Activated CD4-positive, alpha-beta memory T cell treated with anti-CD3 and anti-CD28 coated beads, Interleukin-2, amount 10 ng/mL, durations not matched to agents 7 days and 5 days (primary cell): ENCODE measurements at places on chromosomes 16 and 17. TPM values are rescaled to one million over a fixed set of nuclear protein-coding genes. Genes with fewer than 3 reads are reported as not detected.

- no peaks in the 10 kb centered on the region for H3K4me1 ChIP-seq
- no peaks in the 10 kb centered on the region for H3K27me3 ChIP-seq
- DNase-seq: no peak
Observed at GRCh38 chr16:49562228-49562627, 188.6 kb downstream of the C16orf78 start.

DNA sequence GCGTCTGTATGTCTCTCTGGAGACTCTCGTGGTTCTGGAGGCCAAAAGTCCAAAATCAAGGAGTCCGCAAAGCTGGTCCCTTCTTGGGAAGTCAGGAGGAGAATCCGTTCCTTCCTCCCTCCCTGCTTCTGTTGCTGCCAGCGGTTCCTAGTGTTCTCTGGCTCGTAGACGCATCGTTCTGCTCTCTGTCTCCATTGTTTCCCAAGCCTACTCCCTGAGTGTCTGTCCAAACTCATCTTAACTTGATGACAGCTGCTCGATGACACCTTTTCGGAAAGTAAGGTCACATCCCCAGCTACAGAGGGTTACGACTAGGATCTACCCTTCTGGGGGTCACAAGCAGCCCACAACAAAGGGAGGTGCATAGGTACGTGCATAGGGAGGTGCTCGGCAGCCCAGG lies 80.7 kb upstream of the FOXF1 start:
- no peak overlapping the region for H3K4me3 ChIP-seq
- no peaks in the 10 kb centered on the region for H3K4me1 ChIP-seq
- no peak overlapping the region for H3K27ac ChIP-seq
- no peak for DNase-seq
- H3K27me3 ChIP-seq: no peaks in the 10 kb centered on the region

Gene SLC52A1
- total RNA-seq: 0.68 TPM

Gene TPSAB1
- not detected for total RNA-seq

DNA sequence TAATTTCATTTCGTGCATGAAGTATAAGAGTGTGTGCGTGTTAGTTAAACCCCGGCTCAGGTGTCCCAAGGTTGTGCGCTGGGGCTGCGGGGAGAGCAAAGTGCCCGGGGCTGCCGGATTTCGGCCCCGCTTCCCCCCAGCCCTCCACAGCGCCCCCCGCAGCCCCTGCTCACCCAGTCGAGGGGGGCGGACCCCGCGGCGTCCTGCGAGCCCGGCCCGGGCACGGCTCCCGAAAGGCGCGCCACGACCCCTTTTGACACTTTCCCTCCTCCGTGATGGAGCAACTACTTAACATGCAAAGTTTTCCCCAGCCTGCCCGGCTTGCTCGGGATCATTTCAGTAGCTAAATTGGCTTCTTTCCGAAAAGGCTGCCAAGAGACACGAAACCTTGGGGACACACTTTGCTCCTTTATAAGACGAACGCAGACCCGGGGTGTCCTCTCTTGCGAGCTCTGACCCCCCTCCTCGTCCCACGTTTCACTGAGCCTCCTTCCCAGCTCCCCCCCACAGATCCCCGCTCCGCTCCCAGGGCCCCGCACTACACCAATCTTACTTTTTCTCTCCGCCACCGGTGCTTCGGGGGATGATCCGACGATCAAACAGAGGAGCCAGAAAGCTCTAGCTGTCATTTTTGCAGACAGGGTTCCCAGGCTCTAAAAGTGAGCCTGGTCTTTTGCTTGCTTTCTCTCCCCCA lies 552 bp downstream of the C17orf58 start:
- H3K36me3 ChIP-seq: peaks cover 2% of the 10 kb centered on the region
- peaks cover 37% of the 10 kb centered on the region for H3K4me1 ChIP-seq
- H3K27ac ChIP-seq: no peak overlapping the region
- H3K27me3 ChIP-seq: peaks cover 10% of the 10 kb centered on the region
- peak; percentile 36 for DNase-seq

- no peak overlapping the region for H3K27ac ChIP-seq
- H3K27me3 ChIP-seq: peaks cover 31% of the 10 kb centered on the region
- H3K36me3 ChIP-seq: no peaks in the 10 kb centered on the region
- no peak for DNase-seq
- H3K4me1 ChIP-seq: peaks cover 3% of the 10 kb centered on the region
- H3K4me3 ChIP-seq: no peak overlapping the region
Observed at GRCh38 chr17:1995907-1996799, 29.0 kb downstream of the RTN4RL1 start.

Gene RBFOX1
- not detected for total RNA-seq

- peaks cover 22% of the 10 kb centered on the region for H3K4me1 ChIP-seq
- no peaks in the 10 kb centered on the region for H3K36me3 ChIP-seq
- H3K4me3 ChIP-seq: no peak overlapping the region
- no peak for DNase-seq
Observed at GRCh38 chr17:44120851-44121605, 2.4 kb downstream of the HDAC5 start.

- H3K27ac ChIP-seq: no peak overlapping the region
- no peaks in the 10 kb centered on the region for H3K27me3 ChIP-seq
- no peak for DNase-seq
- H3K4me1 ChIP-seq: no peaks in the 10 kb centered on the region
Observed at GRCh38 chr17:9968008-9968407, 62.9 kb upstream of the RCVRN start.

DNA sequence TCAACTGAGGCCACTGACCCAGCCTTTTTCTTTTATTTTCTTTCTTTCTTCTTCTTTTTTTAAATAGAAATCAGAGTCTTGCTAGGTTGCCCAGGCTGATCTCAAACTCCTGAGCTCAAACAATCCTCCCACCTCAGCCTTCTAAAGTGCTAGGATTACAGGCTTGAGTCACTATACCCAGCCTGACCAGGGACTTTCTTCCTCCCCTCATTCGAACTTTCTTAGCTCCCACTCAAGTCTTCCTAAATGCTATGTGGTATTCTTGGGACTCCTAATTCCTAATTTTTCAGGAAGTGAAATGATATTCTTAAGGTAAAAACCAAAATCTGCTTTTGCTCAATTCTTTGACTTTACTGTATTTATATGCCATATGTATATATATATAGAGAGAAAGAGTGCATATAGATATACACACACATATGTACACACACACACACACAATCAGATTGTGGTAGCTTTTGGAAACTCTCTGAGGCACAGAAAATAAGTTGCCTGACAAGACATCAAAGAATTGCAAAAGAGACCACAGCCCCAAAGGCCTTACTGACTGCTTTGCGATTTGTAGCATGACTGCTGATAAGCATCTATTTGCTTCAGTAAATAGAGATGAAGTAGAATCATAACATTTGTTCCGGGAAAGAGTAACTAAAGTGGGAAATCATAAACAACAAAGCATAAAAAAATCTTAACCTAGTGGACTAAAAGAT lies 9.5 kb upstream of the AMZ2 start:
- H3K4me3 ChIP-seq: peak overlapping the region; percentile 70
- no peak for DNase-seq
- peaks cover 63% of the 10 kb centered on the region for H3K4me1 ChIP-seq

DNA sequence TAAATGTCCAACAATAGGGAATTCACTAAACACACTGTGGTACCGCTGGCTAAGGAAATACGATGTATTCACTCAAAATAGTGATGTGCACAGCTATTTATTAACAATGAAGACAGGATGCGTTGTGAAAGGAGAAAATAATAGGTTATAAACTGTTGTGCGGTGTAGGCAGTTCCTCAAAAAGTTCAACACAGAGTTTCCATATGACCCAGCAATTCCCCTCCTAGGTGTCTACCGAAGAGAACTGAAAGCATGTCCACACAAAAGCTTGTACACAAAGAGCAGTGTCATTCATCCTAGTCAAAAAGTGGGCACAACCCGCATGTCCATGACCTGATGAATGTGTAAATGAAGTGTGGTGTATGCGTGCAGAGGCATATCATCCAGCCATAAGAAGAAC lies 1.2 kb upstream of the CES1 start:
- no peak overlapping the region for H3K27ac ChIP-seq
- no peak for DNase-seq
- H3K4me3 ChIP-seq: no peak overlapping the region
- H3K4me1 ChIP-seq: no peaks in the 10 kb centered on the region
- peaks cover 2% of the 10 kb centered on the region for H3K27me3 ChIP-seq

DNA sequence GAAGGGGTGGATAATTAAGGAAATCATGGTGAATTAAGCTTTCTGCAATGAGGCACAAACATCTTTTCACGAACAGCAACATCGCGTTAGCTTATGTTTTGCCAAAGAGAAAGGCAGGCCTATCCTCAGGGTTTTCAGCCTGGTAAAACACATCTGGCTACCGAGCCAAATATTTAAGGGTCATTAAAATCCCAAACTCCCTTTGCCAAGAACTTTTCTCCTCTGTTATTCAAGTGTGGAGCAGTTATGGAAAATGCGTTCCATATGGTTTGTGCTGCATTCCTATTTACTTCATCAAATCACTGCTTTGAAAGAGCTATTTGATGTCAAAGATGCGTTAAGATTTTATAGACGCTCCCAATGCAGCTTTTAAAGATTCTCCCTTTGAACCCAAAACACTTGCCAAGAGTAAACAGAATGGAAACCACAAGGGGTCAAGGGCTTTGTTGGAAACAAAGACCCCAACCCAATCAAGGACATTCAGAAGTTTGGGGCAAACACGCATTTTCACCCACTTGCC lies 308.3 kb upstream of the CDH5 start:
- no peaks in the 10 kb centered on the region for H3K4me1 ChIP-seq
- H3K27ac ChIP-seq: no peak overlapping the region
- no peaks in the 10 kb centered on the region for H3K27me3 ChIP-seq

- no peaks in the 10 kb centered on the region for H3K27me3 ChIP-seq
- H3K4me1 ChIP-seq: peaks cover 55% of the 10 kb centered on the region
- H3K36me3 ChIP-seq: peaks cover 36% of the 10 kb centered on the region
Observed at GRCh38 chr16:24036038-24036543, 200.3 kb downstream of the PRKCB start.

Gene HSD11B2
- not detected for total RNA-seq

GRCh38 chr16:2768403-2769089 lies 8.5 kb downstream of the ELOB start:
- no peak overlapping the region for H3K4me3 ChIP-seq
- peaks cover 18% of the 10 kb centered on the region for H3K4me1 ChIP-seq
- peaks cover 93% of the 10 kb centered on the region for H3K36me3 ChIP-seq
- H3K27me3 ChIP-seq: no peaks in the 10 kb centered on the region
- no peak for DNase-seq

DNA sequence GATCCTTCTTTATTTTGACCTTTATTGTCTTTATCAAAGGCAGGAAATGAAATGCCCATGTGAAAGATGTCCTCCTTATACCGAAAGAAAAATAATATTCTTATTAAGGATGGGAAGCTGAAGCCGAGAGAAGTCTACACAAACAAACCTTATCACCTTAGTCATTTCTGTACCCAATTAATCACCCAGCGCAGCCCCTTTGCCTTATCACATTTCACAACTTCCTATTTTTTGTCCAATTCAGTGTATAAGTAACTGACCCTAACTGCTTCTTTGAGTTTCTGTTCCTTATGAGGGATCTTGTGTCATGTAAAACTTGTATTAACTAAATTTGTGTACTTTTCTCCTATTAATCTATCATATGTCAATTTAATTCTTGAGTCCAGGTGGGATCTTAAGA lies 16.4 kb upstream of the CCL23 start:
- H3K36me3 ChIP-seq: no peaks in the 10 kb centered on the region
- H3K27ac ChIP-seq: no peak overlapping the region
- H3K4me3 ChIP-seq: no peak overlapping the region

DNA sequence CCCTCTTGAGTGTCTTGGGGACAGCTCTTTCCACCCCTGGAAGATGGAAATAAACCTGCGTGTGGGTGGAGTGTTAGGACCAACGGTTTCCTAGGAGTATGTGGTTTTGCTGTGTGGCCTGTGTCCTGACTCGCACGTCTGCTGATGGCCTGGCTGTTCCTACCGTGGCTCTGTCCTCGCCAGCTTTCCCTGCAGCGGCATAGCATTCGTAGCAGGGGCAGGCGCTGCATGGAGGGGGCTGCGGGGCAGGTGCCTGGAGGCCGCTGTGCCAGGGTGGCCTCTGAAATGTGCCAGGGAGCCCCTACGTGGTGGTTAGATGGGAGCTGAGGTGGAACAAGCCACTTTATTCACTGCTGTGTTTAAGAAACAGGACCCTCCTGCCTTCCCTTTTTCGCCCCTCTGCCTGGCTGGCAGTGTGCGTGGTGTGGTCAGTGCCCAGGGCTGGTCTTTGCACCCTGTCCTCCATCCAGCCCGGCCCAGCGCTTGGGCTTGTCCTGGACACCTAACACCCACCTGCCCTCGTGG lies 10.6 kb downstream of the SLC16A3 start:
- no peaks in the 10 kb centered on the region for H3K27me3 ChIP-seq
- no peak for DNase-seq
- H3K36me3 ChIP-seq: peaks cover 46% of the 10 kb centered on the region
- peak overlapping the region; percentile 30 for H3K4me3 ChIP-seq
- H3K27ac ChIP-seq: peak overlapping the region; percentile 44

Gene BRIP1
- 21.7 TPM for total RNA-seq

Gene APOH
- not detected for total RNA-seq

DNA sequence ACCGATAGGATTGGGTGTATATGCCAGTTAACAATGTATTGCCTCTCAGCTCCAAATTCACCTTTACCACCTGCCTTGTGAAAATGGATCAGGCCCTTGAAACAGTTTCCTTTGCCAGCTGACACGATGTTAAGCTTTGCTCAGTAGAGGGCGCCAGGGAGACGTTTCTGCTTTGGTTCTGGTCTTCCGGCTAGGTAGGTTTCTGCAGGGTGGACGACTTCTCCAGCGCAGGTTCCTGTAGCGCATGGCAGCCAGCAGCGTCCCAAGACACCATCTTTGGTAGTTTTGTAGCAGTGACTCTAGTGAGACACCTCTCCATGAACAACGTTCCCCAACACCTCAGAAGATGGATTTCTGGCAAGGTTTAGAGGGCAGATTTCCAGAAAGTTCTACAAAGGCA lies 24.0 kb downstream of the SYCE1L start:
- H3K4me3 ChIP-seq: no peak overlapping the region
- H3K27ac ChIP-seq: no peak overlapping the region
- H3K36me3 ChIP-seq: no peaks in the 10 kb centered on the region
- no peaks in the 10 kb centered on the region for H3K4me1 ChIP-seq
- peaks cover 3% of the 10 kb centered on the region for H3K27me3 ChIP-seq

GRCh38 chr16:86261379-86261778 lies 248.9 kb upstream of the FOXF1 start:
- no peaks in the 10 kb centered on the region for H3K27me3 ChIP-seq
- no peaks in the 10 kb centered on the region for H3K36me3 ChIP-seq
- H3K4me1 ChIP-seq: no peaks in the 10 kb centered on the region

Gene TXNL4B
- 15.3 TPM for total RNA-seq

Gene SERPINF2
- total RNA-seq: 0.23 TPM

Gene SPATA22
- total RNA-seq: not detected

Gene ATP2C2
- total RNA-seq: not detected

GRCh38 chr17:29565643-29566472 lies 979 bp downstream of the ABHD15 start:
- peak overlapping the region; percentile 98 for H3K27ac ChIP-seq
- peaks cover 42% of the 10 kb centered on the region for H3K36me3 ChIP-seq
- peak overlapping the region; percentile 94 for H3K4me3 ChIP-seq
- peak; percentile 76 for DNase-seq
